ENCODE measurements at places on chromosomes 3 and 15.

DNA sequence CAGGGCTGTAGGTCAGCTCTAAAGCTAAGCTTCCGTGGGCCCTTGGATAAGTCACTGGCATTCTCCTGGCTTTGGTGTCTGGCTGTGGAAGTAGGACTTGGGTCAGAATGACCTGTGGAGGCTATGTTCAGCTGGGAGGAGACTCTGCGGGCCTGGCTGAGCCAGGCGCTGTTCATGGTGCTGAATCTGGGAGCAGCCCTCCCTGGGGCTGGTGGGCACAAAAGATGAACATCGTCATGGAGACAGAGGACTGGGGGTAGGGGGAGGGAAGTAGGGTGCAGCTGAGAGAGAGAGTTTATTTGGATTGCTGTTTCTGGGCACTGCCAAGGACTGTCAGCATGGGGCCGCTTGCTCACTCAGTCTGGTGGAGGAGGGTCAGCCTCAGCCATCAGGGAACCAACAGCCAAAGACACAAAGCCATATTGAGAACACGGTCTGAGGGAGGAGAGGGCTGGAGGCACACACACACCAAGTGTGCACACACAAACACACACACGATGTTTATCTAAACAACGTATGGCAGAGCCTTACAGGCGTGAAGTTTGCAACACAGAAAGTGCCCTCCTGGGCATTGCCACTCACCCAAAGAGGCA lies 120.7 kb upstream of the LINGO1 start:
- no peak for DNase-seq

- no peak for DNase-seq
These were observed 85.4 kb downstream of the SLC6A11 start for GRCh38 chr3:10901296-10901945.

- DNase-seq, result no peak
These were observed at the start of gene SCG3 for GRCh38 chr15:51681303-51681963. TSS of gene SCG3 (plus strand) at chr15:51681503. CDS start at chr15:51681756, 253 bp downstream.

- no peak for DNase-seq
These were observed 35.7 kb downstream of the SRP14 start for GRCh38 chr15:40003116-40003916.

- no peak for DNase-seq
These were observed 7.9 kb upstream of the SOX2 start for GRCh38 chr3:181703601-181704420.

DNA sequence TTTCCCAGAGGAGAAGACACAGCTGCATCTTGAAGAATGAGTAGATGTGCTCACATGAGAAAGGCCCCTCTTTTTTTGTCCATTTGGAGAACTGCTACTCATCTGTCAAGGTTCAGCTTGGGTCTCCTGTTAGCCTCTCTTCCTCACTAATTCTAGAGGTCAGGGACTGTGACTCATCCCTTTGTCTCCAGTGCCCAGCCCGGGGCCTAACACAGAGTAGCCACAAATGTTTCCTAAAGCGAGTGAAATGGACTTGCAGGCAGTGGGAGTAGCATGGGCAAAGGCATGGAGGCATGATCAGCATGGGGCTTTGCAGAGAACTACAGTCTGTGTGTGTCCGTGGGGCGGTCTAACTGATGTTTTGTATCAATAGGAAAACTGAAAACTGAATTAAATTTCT lies 33.9 kb upstream of the MRPS22 start:
- DNase-seq, result no peak

- DNase-seq, result no peak
These were observed 12.3 kb downstream of the THBS1 start for GRCh38 chr15:39593071-39593655.

DNA sequence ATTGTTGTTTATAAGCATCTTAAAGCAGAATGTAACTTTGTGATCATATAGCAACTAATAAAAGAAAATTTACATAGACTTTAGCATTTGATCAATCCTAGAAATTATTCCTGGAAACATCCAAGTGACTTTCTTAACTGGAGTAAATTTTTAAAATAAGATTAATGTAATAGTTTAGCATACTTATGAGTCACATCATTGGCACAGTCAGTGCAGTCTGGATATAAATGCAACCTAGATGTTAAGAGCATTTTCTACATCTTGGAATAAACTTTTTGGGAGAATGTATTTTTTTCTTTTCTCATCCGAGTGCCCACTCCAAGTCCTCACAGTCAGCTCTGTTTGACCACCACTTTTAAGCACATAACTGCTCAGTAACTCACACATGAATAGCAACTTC lies 324.6 kb upstream of the PLSCR5 start:
- DNase-seq, result no peak

GRCh38 chr15:36362509-36362915 lies 216.9 kb upstream of the CDIN1 start:
- DNase-seq, result no peak

GRCh38 chr3:63528325-63529000 lies 124.0 kb upstream of the SNTN start:
- DNase-seq, result no peak

- no peak for DNase-seq
These were observed 337.9 kb upstream of the IL12A start for GRCh38 chr3:159650726-159651125.

DNA sequence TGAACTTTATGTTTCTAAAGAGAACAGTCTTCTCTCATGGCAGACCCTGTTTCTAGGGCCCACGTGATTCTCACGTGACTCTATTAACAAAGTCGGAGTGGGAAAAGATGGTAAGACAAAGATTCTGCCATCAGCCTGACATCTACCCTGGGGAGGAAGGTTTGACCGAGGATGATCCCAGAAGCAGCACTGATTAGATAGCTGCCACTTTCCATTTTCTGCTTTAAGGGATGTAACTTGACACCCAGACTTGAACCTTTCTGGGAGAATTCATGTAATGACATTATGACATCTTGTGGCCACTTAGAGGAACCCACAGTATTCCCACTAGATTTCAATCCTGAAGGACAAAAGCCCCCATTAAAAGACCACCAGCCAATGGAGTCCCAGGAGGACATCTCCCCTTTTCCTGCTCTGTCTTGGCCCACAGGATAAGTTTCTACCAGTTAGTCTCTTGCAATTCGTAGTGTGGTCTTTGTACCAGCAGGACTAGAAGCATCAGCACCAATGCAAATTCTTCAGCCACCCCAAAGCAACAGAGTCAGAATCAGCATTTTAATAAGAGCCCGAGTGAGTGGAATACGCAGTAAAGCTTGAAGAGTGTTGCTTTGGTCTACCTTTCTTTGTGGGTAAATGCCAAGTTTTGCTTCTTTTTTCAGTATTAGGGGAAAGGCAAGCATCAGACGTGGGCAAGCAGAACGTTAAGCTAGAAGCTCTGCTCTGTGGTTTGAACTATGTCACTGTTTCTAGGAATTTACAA lies 480.5 kb upstream of the PROK2 start:
- DNase-seq, result peak; percentile 59

DNA sequence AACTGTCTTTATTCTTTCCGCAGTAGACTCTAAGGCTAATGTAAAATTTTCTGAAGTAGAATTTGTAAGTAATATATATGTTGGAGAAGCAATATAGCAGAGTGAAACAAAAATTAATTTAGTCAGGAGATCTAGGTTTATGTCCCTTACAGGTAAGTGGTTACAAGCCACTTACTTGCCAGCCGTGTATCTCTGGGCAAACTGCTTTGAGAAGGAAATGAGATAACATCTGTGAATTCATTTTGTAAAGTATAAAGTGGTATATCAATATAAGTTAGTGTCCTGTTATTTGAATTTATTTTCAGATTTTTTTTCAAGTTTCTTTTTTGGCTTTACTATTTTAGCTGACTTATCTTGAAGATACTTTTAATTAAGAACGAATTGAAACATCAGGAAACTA lies 5.5 kb downstream of the DAZL start:
- no peak for DNase-seq

GRCh38 chr15:80526556-80527340 lies 122.6 kb downstream of the ARNT2 start:
- no peak for DNase-seq

DNA sequence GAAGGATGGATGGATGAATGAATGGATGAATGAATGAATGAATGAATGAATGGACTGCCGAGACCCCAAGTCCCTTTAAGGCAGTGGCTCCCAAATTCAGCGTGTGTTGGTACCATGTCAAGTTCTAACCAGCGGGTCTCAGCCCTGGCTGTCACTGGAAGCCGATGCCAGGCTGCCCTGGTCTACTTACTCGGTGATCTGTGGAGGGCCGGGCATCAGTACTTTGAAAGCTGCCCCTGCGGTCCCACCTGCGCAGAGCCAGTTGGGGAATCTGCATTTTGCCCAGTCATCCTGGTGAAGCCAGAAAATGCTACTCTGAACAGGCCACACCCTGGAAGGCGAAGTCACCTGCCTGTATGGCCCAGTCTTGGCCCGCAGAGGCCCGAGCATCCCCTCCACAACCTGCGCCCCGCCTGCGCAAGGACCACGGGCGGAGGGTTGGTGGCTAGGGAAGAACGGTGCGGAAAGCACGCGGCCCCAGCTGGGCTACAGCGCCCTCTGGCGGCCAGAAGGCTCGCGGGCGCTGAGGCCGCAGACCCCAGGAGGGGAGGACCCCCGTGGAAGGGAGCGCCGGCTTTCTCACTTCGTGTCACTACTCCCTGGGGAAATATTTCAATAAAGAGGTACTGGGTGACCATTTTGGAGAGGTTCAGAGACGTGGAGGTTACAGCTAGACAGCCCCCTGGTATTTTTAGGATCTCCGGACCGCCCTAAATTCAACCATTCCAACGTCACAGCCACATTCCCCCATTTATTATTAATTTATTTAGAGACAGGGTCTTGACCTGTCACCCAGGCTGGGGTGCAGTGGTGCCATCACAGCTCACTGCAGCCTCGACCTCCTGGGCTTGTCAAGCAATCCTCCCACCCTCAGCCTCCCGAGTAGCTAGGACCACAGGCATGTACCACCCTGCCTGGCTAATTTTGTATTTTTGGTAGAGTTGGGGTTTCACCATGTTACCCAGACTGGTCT lies 34.9 kb downstream of the PRKCD start:
- peak; percentile 58 for DNase-seq

GRCh38 chr3:32009101-32009500 lies 27.6 kb downstream of the ZNF860 start:
- no peak for DNase-seq

DNA sequence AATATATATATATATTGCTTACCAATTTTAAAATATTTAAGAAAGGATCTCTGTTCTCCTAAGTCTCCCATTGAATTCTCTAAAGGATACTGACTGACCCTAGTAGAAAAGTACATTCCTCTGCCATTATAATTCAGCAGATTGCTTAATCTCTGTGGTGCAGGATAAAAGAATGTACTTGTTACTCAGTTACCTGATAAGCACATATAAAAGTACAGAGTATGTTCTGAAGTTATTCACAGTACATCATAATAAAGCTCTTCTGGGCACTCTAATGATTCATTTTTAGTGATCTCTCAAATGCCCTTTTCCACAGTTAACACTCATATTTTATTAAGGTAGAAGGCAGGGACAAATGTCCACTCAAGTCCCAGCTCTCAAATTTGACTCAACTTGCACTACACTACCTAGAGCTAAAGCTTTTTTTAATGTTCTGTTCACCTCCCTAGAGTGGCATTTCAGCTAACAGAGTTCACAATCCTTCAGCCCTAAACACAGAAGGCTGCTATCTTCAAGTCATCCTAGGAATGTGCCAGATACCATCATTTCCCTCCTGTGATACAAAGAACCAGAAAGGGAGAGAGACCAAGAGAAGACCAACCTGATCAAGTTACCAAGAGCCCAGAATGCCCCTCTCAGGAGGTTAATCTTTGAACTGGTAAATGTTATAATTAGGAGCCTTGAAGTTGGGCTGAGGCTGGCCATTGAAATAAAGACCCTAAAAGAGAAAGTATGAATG lies 53.3 kb downstream of the MEIS2 start:
- no peak for DNase-seq

DNA sequence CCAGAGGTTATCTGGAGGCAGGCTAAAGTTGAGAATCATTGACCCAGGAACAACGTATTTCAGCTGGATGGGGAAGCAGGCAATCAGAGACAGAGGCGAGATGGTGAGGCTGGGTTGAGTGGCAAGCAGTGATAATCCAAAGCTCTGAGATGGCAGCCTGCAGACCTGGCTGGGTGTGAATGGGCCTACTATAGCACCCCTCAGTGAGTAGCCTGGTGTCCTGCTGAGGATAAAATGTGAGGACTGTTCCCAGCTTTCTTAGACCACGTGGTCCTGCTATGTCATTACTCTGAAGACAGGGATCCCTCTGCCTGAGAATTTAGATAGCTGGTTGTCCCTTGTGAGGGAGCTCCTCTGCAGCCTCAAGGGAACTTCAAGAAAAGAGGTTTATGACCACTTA lies 141.5 kb downstream of the ARPP21 start:
- DNase-seq, result no peak

GRCh38 chr15:84715441-84716035 lies 401 bp downstream of the SEC11A start:
- DNase-seq, result peak; percentile 22

DNA sequence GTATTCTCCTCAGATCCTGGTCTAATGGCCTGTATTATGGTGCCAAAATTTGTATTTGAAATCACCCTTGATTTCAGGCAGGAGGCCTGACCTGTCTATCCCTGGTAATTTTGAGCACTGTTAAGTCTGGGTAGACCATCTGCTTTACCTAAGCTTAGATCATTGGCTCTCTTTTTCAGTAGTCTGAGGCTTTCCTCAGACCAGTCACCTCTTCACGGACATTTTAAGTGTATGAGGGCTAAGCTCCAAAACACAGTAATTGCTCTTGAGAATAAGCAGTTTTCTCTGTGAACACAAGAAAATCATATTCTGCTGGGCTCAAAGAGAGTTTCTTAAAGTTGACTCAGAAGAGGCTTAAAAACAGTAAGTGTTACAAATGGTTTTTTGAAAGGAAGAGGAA lies 92.0 kb upstream of the SAMMSON start:
- no peak for DNase-seq

- no peak for DNase-seq
These were observed 29.4 kb downstream of the EEFSEC start for GRCh38 chr3:128182656-128183055.

GRCh38 chr3:73746623-73747022 lies 121.9 kb upstream of the PDZRN3 start:
- DNase-seq, result no peak

GRCh38 chr3:41193794-41194539 lies 5.3 kb upstream of the CTNNB1 start:
- DNase-seq, result no peak

DNA sequence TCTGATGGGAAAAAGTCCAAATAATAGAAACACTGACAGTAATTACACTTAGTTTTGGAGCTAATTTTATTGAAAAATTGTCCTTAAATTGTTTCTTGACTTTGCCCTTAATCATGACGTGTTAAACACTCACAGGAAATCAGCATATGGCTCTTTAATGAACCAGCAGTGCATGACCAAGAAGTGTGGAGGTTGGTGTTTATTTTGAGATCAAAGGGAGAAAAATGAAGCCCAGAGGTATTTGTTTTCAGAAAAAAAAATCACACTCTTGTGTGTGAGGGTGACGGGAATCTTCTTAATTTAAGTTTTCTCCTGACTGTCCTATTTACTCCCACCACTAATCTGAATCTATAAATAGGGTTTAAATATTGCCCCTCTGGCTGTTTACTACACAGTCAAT lies 28.8 kb upstream of the SYNM start:
- DNase-seq, result no peak

DNA sequence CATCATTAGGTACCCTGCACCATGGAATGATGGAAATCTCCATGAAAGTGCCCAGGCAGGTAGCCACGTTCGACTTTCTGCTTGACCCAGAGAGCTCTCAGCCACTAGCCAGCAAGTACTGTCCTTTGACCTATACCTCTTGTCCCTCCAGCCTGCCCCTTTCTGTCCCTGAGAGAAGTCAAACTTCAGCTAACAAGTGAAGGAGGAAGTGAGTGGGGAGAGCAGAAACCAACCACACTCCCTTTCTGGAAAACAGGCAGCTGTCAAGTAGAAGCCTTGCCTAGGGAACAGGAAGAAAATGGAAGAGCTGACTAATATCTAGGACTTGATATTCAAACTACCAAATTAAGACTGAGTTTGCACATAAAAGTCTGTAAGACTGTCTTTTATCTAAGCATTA lies 30.3 kb upstream of the FSTL1 start:
- no peak for DNase-seq

Measured in hematopoietic multipotent progenitor cell treated with erythropoietin and hydrocortisone succinate and interleukin-3 and kit ligand, for 17 days (in vitro differentiated cells).